Endothelial cell of umbilical vein (primary cell): ENCODE measurements at places on chromosomes 7 and 10. TPM values are rescaled to one million over a fixed set of nuclear protein-coding genes. Genes with fewer than 3 reads are reported as not detected.

Gene CYP26C1
- total RNA-seq = 2.0 and 3.0 TPM in 2 replicates

Gene MRLN
- total RNA-seq = not detected in 2 replicates

Gene CALML5
- not detected in 2 replicates for total RNA-seq

Gene PRKAR2B
- total RNA-seq = 37.6 and 39.8 TPM in 2 replicates

Gene RADIL
- total RNA-seq = 1.0 and 2.5 TPM in 2 replicates

Gene TMEM176B
- total RNA-seq = not detected in 2 replicates

Gene ETV1
- total RNA-seq = 16.6 and 18.7 TPM in 2 replicates

Gene C7orf33
- total RNA-seq = not detected in 2 replicates
